Smooth muscle cell of the pulmonary artery (primary cell): ENCODE measurements at places on chromosomes 12 and 14. TPM values are rescaled to one million over a fixed set of nuclear protein-coding genes. Genes with fewer than 3 reads are reported as not detected.

The RHEBL1 gene
- 0.23 and 0.59 TPM in 2 replicates for total RNA-seq

The RNU6-8 gene
- not detected in 2 replicates for total RNA-seq

The GXYLT1 gene
- total RNA-seq, result 9.0 and 11.7 TPM in 2 replicates

The RBP5 gene
- total RNA-seq, result not detected in 2 replicates

The TIMELESS gene
- 6.7 and 7.2 TPM in 2 replicates for total RNA-seq

The SLC6A13 gene
- total RNA-seq, result 0.30 TPM in 1 of 2 replicates, not detected in the other

The TEDC1 gene
- total RNA-seq, result 3.2 and 4.9 TPM in 2 replicates

The RD3L gene
- not detected in 2 replicates for total RNA-seq

The SERPINA1 gene
- total RNA-seq, result not detected in 2 replicates

The ASCL1 gene
- not detected in 2 replicates for total RNA-seq

The PIK3C2G gene
- total RNA-seq, result not detected in 2 replicates

The REM2 gene
- 0.07 and 0.13 TPM in 2 replicates for total RNA-seq

The CATSPERB gene
- total RNA-seq, result not detected in 2 replicates

The FGF23 gene
- total RNA-seq, result not detected in 2 replicates

The ALDH1L2 gene
- 58.2 and 63.5 TPM in 2 replicates for total RNA-seq

The TMEM119 gene
- total RNA-seq, result 3.9 and 69.5 TPM in 2 replicates
